Activated T-cell treated with anti-CD3 and anti-CD28 coated beads, Interleukin-2, amount 50 U/mL, for 1 hour (primary cell): ENCODE measurements at places on chromosomes 1 and 21.

DNA sequence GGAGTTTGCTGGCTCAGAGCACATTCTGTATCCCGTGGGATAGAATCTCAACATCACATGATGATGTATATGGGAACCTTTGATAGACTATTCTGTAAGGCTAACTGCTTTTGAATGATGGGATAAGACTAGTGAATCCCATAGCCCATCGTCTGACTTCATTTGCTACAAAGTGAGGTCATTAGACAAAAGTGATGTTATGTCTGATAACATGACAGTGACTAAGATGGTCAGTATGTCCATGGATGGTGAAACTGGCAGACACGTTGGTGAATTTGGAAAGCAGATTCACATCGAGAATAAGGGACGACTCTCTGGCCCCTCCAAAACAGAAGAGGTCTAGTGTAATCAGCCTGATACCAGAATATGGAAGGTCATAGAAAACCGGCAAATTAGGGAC is 108.4 kb downstream of the HHAT start:
- DNase-seq: no peak

DNA sequence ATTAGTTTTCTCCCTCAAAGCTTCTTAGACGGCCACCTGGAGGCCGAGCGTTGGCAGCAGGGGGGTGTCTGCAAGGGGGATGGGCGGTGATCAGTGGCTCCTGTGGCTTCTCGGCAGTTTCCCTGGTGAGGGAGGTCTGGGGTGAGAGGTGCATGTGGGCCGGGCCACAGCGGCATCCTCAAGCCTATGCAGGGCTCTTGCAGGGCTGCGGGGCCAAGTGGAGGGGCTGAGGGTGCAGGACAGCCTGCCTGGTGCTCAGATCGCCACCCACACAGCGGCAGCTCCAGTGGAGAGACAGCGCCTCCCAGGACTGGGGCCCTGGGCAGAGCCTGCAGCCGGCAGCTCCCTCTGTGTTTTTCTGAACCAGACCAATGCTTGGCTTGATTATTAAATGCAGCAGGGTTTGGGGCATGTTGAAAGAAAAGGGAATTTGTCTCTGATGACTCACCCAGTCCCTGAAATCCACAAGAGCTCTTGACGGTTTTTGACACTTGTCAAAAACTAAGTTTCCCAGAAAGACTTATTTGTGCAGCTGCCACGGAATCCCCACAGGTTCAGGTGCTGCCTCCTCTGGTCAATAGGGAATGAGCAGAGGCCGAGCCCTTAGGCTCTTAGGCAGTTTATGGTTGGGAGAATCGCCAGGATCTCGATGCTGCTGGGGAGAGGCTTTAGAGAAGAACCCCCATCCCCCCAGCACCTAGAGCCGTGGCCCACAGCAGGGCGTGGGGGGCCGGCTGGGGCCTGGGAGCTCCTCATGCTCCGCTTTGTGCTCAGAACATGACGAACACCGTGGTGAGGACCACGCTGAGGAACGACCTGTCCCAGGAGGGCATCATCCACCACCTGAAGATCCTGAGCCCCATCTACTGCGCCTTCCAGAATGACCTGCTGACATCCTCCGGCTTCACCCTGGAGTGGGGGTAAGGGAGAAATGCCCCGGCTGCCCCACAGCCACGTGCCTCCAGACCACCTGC is 54.7 kb downstream of the UMODL1 start:
- DNase-seq: no peak

- no peak for DNase-seq
These were observed 16.5 kb downstream of the ZNF697 start for GRCh38 chr1:119631433-119632102.

GRCh38 chr1:72481420-72481970 is 199.2 kb upstream of the NEGR1 start:
- DNase-seq: no peak

DNA sequence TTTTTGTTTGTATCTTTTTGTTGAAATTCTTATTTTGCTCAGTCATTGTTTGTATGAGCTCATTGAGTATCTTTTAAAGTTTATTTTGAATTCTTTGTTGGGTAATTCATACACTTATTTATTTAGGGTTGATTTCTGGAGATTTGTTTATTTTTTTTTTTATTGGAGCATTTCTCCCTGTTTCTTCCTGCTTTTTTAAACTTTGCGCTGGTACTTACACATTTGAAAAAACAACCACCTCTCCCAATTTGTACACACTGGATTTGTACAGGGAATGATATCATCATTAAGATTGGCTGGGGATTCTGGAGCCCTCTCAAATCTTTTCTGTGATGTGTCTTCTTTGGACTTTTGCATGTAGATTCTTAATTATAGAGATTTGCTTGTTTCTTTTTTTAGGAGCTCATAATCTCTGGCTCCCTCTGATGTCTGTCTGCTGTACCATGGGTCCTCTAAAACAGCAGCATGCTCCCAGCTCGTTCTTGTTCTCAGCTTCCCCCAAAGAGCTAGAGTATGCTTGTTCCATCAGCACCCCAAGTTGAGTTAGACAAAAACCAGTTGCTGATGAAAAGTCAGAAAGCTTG is 310.7 kb downstream of the DUSP10 start:
- no peak for DNase-seq

- no peak for DNase-seq
These were observed 128.4 kb upstream of the SOD1 start for GRCh38 chr21:31530897-31531705.

DNA sequence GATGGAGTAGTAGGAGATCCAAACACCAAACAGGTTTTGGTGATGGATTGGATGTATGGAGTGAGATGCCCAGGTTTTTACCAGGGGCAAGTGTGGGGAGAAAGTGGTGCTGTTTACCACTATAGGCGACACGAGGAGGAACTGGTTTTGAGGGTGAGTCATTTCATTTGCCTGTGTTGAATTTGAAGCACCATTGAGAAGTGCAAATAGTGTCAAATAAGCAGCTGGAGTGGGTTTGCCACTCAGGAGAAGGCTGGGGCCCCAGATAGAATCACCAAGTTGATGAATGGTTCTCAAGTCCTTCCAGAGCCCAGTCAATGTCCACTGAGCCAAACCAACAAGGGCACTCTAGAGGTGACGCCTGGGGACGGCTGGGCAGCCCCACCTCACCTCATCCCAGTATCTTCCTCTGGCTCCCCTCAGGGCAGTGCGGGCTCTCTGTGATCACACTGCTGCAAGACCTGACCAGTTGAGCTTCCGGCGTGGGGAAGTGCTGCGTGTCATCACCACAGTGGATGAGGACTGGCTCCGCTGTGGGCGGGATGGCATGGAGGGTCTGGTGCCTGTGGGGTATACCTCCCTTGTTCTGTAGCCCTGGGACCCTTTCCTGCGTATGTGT is 9.4 kb downstream of the RUSC1 start:
- no peak for DNase-seq

DNA sequence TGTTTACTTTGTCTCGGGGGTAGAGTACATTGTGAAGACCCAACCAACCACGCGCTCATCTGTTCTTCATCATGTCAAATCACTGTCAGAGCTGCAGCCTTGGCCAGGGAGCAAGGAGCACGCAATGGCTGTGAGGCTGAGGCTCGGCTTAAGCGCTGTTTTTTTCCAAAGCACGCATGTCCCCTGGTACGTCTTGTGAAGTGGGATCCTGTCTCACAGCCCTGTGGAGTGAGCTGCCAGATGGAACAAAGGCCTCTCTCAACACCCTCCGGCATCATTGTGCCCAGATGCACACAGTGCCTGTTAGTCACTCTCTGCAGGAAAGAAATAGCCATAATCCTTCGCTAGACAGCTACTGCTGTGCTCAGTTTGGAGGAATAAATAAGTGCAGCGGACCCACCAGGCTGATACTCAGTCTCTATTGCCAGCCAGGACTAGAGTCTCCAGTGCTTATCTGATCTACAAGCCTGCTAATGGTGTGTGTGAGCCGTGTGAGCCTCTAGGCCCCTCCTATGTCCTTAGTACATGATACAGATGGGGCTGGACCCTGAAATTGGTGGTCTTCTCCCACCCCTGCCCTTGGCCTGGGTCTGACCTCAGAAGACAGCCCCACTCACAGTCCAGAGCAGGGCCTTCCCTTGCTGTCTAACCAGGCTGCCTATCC is 91.3 kb upstream of the COA6 start:
- no peak for DNase-seq

DNA sequence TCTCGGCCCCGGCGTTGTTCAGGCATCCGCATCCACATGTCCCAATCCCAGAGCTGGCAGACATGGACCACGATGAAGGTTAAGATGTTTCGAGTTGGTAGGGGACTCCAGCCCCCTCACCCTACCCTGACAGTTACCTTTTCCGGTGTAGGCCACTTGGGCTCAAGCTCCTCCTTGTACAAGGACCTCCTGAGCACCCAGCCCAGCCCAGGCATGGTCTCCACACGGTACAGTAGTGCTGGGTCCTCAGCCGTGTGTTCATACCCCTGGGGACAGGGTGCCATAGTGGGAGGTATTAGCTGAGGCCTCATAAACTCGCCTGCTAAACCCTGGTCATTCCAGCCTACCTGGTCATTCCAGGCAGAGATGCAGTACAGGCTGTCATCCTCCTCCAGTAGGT is 6.1 kb downstream of the POMGNT1 start:
- no peak for DNase-seq

DNA sequence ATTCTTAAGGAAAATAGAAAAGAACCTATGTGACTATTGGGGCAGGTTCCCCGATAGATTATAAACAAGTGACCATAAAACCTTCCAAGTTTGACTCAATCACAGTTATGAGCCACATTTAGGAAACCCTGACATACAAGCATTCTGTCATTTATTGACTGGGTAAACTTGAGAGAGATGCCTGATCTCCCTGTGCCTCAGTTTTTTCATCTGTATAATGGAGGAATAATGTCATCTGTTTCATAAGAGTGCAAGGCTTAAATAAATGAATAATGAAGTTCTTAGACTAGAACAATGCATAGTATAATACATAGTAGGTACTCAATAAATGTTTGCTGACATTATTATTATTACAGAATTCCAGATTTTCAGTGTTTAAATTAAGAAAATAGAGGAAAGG is 18.9 kb upstream of the EEIG2 start:
- DNase-seq: no peak

- DNase-seq: no peak
These were observed 22.7 kb upstream of the SYT6 start for GRCh38 chr1:114176366-114176765.

- DNase-seq: no peak
These were observed 78.4 kb upstream of the WNT4 start for GRCh38 chr1:22221233-22221780.

GRCh38 chr1:67830928-67831830 is 2.1 kb downstream of the GNG12 start:
- no peak for DNase-seq

- no peak for DNase-seq
These were observed 135.9 kb upstream of the CHRM3 start for GRCh38 chr1:239250353-239251035.

DNA sequence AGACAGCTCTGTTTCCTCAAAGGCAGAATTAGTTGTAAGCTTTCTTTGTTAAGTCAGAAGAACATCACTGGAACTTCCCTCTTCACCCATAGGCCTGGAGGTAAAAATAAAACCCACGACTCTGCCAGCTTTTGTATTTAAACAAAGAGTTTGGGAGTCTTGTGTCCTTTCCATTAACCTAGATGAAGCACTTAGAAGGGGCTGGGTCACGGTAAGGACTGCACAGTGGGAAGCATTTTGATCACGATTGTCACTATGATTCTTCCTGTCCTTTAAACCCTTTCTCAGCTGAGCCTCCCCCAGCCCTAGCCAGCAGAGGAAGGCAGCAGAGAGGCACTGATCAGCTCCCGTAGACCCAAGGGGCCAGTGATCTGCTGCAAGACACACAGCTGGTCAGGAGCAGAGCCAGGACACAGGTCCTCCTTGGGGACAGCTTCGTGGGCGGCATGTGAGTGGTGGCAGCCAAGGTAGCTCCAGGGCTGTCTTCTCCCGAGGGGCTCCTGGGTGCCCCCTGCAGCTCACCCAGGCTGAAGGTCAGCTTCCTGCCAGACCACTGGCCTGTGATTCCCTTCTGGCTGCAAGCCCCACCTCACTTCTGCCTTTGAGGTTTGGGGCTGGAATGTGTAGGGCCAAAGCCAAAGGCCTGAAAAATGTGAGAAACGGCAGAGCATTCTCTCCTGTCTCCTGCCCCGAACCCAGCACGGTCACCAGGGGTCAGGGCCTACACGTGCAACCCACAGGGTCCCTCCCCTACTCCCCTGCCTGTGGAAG is 4.0 kb upstream of the LAPTM5 start:
- no peak for DNase-seq
